SW480 (cell line): ENCODE measurements at places on chromosomes 5 and 9.

GRCh38 chr5:76257897-76258296 is 145.2 kb upstream of the IQGAP2 start:
- DNase-seq: no peak

- no peak for DNase-seq
These were observed 297.9 kb downstream of the PRR16 start for GRCh38 chr5:120761986-120762385.

DNA sequence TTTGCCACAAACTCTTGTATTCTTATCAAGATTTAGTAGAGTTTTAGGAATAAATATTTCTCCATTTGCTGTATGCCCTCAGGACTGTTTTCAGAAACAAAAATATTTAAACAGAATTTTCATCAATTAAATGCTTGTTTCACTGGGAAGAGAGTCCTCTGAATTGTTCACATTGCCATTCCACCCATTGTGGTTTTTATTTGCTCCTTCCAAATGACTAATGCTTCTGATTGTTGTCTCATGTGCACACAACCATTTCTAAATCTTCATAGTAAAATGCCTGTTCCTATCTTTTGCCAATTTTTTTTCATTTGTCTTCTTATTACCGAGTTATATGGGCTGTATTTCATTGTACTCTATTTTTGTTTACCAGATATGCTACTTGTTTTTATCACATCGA is 10.6 kb downstream of the MARCOL start:
- no peak for DNase-seq

- no peak for DNase-seq
These were observed 152.3 kb downstream of the OLFM1 start for GRCh38 chr9:135239769-135240141.

DNA sequence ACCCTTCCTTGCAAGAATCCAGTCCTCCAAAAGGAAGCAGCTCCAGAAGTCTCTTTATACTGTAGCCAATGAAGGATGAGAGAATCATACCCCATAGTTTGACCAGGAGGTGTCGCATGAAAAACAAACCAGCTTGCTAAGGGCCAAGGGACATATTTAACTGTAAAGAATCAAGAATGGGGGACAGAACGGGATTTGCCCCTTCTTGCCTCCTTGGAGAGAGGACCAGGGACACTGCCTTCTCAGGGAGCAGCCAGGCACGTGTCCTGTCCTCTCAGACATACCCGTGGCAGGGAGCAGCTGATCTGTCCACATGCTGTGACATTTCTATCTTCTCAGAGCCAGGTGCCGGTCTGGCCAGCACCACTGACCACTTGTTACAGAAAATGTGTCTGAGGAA is 11.7 kb downstream of the PRUNE2 start:
- no peak for DNase-seq

DNA sequence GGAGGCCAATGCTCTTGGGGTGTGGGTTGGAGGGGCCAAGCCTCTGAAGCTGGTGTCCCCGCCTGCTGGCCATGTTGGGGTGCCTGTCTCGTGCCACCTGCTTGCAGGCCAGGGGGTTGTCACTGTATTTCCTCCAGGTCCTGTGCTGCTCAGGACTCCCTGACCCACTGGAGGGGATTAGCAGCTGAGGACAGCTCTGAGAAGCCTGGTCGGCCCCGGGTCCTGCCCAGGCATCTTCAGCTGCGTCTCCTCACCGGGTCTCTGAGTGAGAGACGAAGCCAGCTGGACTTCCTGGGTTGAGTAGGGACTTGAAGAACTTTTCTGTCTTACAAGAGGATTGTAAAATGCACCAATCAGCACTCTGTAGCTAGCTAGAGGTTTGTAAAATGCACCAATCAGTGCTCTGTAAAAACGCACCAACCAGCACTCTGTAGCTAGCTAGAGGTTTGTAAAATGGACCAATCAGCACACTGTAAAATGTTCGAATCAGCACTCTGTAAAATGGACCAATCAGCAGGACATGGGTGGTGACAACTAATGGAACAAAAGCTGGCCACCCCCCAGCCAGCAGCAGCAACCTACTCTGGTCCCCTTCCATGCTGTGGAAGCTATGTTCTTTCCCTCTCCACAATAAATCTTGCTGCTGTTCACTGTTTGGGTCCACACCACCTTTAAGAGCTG is 20.6 kb upstream of the SLC9A3 start:
- no peak for DNase-seq

DNA sequence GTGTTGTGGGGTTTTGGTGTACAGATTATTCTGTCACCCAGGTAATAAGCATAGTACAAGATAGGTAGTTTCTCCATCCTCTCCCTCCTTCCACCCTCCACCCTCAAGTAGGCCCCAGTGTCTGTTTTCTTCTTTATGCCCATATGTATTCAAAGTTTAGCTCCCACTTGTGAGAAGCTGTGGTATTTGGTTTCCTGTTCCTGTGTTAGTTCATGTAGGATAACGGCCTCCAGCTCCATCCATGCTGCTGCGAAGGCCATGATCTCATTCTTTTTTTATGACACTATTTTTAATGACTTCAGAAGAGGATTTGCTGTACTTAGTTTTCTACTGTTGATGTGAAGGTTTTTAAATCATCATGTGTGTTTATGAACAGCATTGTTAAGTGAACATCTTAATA is 11.9 kb downstream of the CCDC180 start:
- DNase-seq: no peak

GRCh38 chr9:80326105-80326504 is 754.3 kb downstream of the TLE4 start:
- DNase-seq: no peak

- DNase-seq: no peak
These were observed 45.3 kb downstream of the FBXW11 start for GRCh38 chr5:171961117-171961516.

DNA sequence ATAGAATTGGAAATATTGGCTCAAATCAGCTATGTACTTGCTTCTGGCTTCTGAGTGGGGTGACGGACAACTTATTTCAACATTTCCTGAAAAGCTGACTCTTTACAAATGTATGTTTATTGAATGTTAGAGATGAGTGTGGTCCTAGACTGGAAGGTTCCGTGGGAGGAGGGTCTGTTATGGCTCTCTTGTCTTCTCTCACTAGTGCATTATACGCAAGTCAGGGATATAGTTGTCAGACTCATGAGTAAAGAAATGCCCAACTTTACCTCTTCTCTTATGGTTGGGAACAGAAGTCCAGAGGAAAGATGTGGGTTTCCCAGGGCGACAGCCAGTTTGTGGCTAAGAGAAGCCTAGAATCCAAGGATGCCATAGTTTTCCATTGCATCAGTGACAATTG is 839.3 kb upstream of the WWC1 start:
- no peak for DNase-seq

DNA sequence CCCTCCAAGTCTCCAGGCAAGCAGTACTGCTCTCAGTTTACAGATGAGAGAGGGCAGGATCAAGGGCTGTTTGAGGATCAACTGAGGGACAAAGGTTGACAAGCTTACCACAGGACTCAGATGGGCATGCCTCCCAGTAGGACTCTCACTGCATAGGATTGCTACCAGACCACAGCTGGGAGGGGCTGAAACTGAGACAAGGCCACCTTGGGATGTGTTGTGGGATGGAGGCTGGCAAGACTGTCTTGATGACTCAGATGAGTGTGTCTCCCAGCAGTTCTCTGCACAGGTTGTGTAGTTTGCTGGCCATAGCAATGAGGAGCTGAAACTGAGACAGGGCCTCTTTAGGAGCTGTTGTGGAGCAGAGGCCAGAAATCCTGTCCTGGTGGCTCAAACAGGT is 222.2 kb upstream of the IRX1 start:
- no peak for DNase-seq

DNA sequence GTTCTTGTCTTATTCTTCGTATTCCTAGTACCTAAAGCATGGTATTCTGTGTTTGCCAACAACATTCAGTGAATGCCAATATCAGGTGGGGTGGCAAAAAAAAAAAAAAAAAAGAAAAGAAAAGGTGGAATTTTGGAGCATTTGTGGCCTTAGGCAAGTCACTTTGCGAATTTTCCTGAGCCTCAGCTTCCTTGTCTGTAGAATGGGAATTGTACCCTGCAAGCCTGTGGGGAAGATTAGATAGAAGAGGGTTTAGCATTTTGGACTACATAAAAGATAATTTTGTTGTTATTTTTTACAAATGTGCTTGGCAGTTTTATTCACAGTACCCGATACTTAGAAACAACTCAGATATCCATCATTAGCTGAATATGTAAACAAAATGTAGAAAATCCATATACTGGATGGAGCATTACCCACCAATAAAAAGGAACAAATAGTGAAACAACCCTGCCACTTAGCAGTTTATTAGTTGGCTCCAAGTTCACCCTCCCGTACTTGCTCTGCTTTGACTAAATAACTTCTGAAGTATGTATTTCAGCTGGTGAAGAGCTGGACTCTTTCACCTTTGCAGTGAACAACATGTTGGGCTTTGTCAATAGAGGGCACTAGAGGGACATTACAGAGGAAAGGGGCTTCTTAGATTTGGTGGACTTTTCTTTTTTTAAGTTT is 13.6 kb downstream of the UBE2D2 start:
- peak; percentile 60 for DNase-seq

GRCh38 chr5:147818290-147818689 is 13.2 kb downstream of the SPINK1 start:
- no peak for DNase-seq

GRCh38 chr9:131485728-131486422 is 16.8 kb upstream of the POMT1 start:
- DNase-seq: no peak

DNA sequence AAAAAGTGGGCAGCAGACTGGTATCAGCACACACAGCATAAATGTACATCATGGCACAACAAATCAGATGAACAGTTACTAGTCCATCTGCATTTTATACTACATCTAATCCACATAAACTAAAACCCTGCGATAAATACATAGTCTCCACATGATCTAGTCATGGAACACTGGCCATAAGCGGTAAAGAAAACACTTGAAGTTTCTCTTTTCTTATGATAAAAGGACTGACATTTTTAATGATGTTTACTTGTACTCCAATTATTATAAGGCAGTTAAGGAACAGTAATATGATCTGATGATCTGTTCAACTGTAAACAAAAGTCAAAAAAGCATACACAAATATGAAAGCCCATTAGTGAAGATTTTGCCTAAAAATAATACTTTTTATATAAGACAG is 112.5 kb downstream of the MPDZ start:
- DNase-seq: no peak

DNA sequence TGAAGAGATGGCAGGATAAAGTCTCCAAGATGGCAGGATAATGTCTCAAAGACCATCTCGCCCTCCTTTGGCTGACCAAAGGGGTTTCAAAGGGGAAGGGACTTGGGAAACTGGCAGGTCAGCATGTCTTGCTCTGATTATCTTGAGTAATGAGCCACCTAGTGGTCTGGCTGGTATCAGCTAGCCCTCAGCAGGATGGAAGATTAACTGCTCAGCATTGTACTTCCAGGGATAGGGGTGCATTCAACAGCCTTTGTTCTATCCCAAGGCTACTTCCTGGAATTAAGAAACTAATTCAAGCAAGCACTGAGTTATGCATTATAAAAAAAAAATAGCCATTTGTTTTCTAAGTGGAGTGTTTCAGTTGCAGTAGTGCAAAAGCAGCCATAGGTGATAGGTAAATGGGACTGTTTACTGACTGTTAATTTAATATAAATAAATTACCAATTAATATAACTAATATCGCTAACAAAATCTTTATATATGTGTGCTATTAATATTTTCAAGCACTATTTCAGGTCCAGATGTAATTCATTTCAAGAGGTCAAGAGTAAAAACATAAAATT is 555.5 kb downstream of the CDH9 start:
- peak; percentile 53 for DNase-seq

- no peak for DNase-seq
These were observed 6.2 kb downstream of the GNPDA1 start for GRCh38 chr5:142006363-142007236.

- no peak for DNase-seq
These were observed 196.6 kb downstream of the PTTG1 start for GRCh38 chr5:160618286-160618685.

GRCh38 chr5:85990998-85991397 is 626.7 kb upstream of the COX7C start:
- DNase-seq: no peak

- DNase-seq: no peak
These were observed 12.6 kb downstream of the DNM1 start for GRCh38 chr9:128215491-128216409.

DNA sequence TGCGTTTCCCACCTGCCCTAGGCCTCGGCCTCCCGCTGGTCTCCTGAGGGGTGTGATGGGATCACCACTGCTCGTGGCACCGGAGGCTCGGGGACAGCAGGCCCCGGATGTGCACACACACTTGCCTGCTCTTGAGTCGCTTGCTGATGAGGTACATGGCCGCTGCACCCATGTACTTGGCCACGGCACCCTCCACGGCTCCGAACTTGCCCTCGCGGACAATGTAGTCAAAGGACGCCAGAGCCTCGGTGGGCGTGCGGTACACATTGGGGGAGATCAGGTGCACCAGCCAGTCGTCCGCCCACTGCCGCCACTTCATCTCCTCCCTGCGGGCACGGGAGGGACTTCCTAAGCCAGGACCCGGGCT is 4.7 kb downstream of the PTGES2 start:
- no peak for DNase-seq

DNA sequence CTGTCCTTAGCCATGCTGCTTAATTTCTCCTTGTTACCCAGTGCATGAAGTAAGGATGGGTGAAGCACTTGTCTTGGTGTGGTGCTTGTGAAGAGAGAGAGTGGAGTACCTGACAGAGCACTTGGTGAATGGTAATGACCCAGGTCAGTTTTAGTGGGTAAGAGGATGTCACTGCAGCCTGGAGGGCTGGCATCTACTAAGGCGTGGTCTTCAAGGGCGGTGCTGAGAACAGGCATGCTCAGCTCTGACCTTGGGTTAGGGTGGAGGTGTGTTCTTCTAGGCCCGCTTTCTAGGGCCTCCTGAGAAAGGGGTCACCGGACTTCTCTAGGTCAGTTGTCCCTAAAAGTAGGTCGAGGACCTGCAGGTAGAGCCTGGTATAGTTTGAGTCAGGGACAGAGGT is 25.7 kb downstream of the SH3GL2 start:
- no peak for DNase-seq

DNA sequence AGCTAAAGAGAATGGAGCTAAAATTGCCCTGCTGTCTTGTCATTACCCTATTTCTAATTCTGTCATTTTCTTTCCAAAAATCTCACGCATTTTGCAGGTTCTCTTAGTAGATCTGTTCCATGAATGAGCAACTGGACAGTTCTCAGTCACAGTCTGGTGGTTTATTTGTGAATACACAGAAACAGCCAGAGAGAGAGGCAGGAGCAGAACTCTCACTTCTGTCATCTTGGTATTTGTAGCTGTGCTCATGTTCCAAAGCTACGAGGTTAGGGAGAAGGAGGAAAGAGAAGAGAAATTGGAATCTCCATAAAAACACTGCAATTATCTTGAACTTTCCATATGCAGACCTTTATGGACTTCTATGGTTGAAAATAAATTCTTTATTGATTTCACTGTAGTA is 118.0 kb upstream of the OR13F1 start:
- no peak for DNase-seq

- DNase-seq: no peak
These were observed 250.0 kb downstream of the NR3C1 start for GRCh38 chr5:143153332-143154119.

DNA sequence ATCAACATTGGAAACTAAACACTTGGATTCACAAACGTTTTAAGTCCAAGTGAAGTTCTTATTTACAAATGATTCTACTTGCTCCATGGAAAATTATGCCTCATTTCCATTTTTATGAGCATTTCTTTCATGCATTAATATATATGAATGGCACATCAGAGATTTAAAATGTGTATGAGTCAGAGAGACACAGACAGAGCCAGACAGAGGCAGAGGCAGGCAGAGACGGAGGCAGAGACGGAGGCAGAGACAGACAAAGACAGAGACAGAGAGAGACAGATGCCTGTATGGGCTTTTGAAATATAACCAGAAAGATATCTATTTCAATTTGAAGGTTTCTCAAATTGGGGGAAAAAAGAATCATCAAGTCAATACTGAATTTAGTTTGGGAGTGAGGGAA is 649.0 kb downstream of the PTPRD start:
- no peak for DNase-seq
